ENCODE measurements at places on chromosomes 4 and X.

DNA sequence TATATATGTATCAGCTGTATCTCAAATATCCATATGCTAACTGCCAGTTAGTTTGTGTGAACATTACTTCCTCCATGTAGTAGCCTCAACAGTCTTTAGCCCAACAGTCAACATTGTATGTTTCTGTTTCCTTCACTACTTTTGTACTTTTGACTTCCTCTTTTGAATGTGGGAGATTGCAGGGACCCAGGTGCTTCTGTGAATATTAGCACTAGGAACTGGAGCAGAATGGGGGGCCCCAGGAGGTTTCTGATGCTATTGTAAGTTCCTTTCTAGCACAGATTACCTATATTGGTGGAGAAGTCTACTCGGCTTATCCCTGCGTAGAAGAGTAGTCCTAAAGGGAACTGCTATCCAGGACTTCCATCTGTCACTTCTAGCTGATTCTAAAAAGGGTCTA lies 2.3 kb downstream of the PLAC8 start:
- no peak for DNase-seq

- no peak for DNase-seq
Observed at GRCh38 chr4:138192113-138192512, 50.0 kb downstream of the SLC7A11 start.

GRCh38 chr4:59770601-59771264 lies 1429.4 kb upstream of the ADGRL3 start:
- DNase-seq, result no peak

DNA sequence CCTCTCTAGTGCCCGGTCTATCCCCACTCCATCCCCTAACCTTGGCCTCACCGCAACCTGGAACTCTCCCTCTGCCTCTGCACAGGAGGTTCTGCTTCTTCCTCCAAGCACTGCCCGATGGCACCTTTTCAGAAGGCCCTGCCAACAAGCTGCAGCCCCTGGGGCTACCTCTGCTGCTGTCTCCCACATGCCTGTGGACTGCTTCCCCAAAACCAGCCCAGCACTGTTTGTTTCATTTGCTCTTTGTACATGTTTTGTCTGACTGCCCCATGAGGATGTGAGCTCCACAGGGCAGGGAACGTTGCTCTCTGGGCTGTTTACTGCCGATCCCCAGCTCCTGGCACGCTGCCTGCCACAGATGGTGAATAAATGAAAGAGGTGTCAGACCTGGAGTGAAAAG lies 85.4 kb downstream of the INTS6L start:
- DNase-seq, result no peak
